ENCODE measurements at places on chromosomes 7 and 10. TPM values are rescaled to one million over a fixed set of nuclear protein-coding genes. Genes with fewer than 3 reads are reported as not detected.
A peak's percentile ranks its signal among the peaks of the same experiment; 100 is the strongest.

The ZNF488 gene
- polyA plus RNA-seq, result 1.1 TPM

The KLF14 gene
- polyA plus RNA-seq, result 0.42 TPM

DNA sequence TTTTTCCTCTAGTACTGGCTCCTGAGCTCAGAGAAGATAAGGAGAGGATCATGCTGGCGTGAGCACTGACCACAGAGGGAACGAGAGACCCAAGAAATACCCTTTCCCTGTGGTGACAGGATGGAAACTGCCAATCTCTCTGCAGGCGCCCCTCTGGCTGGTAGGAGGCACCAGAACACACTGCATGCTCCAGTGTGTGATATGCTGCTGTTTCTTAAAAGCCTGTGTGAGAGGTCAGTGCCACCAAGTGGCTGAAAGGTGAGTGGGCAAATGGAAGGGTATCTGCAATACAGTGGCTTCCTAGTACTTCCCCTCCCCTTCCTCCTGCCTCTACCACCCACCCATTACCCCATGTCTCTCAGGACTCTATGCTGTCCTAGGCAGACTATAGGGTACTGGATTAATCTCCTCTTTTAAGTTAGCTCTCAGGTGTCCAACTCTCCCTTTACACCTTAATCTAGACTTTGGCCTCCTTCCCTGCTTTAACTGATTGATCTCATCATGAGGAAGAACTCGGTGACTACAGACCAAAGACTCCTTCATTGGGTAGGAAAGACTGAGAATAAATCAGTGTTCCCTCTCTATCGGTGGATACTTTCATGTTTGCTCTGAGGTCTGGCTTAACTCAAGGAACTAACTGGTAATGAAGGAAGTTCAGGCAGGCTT, 283.6 kb downstream of the ADRA2A start:
- DNase-seq, result no peak

- DNase-seq, result no peak
Observed at GRCh38 chr7:126792521-126792920, 460.2 kb downstream of the GRM8 start.

GRCh38 chr10:112755446-112756234, 194.4 kb upstream of the TCF7L2 start:
- no peak for DNase-seq

- no peak for DNase-seq
Observed at GRCh38 chr7:103541026-103541425, 95.0 kb upstream of the SLC26A5 start.

GRCh38 chr10:108911814-108912541, 1011.3 kb downstream of the XPNPEP1 start:
- DNase-seq, result peak; percentile 71

- no peak for DNase-seq
Observed at GRCh38 chr10:127216786-127217185, 20.4 kb upstream of the INSYN2A start.

GRCh38 chr7:21947946-21948345, 2.2 kb upstream of the CDCA7L start:
- no peak for DNase-seq

DNA sequence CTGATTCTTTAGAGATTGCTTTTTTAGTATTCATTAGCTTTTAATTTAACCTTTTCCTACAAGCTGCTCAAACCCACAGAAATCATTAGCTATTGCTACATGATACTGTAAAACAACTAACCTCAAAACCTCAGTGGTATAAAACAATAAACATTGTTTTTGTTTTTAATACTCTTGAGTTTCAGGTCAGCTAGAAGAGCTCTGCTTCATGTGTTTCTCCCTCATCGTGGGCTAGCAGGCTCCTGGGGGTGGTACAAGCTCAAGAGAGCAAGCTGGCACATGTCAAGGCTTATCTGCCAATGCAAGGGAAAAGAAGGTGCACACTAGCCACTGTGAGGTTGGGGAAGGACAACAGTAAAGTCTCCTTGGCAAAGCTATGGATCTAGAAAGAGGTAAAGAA, 232.9 kb upstream of the PHF14 start:
- DNase-seq, result no peak

DNA sequence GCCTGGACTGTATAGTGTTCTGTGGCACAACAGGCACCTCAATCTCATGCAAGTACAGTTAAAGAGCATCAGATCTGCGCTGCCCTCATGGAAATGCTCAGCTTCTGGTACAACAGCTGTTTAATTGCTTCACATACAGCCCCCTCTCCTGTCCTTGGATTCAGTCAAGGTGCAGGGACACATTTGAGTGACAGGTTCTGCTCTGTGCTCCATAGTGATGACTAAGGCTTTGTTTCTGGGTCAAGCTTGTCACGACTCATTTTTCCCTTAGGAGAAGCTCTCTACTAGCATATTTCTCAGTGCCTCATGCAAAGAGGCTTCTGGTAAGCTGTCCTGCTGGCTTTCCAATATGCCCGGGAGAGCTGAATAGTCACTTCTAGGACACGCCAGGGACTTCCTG, 26.8 kb upstream of the MYO3A start:
- DNase-seq, result no peak

GRCh38 chr10:73161662-73162061, 6.1 kb downstream of the ECD start:
- no peak for DNase-seq

All from left renal pelvis (tissue), 4 donors.